Stromal cell of bone marrow (primary cell): ENCODE measurements at places on chromosomes 2 and 18.

GRCh38 chr2:200300065-200300464 lies 6.4 kb upstream of the SPATS2L start:
- DNase-seq: no peak

DNA sequence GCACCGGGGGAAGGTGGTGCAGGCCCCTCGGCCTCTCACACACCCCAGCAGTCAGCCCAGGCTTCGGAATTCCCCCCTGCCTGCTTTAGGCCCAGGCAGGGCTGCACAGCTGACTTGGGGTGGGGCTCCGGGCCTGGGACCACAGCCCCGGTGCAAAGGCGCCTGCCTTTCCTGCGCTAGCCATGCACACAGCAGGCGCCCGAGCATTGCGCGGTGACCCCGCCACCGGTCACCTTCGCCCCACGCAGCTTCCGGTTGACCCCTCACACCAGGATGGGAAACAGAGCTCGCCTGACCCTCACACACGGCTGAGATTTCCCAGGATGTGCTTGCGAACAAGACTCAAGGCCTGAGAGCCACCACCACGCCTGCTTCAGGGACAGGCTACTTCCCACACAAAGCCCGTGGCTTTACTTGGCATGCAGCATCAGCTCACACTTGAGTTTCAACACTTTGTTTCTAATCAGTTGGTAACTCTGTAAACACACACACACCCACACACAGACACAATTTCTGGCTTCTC lies 46.0 kb downstream of the SLC66A2 start:
- DNase-seq: no peak

- no peak for DNase-seq
These were observed 976.8 kb upstream of the CRIM1 start for GRCh38 chr2:35378791-35379190.

DNA sequence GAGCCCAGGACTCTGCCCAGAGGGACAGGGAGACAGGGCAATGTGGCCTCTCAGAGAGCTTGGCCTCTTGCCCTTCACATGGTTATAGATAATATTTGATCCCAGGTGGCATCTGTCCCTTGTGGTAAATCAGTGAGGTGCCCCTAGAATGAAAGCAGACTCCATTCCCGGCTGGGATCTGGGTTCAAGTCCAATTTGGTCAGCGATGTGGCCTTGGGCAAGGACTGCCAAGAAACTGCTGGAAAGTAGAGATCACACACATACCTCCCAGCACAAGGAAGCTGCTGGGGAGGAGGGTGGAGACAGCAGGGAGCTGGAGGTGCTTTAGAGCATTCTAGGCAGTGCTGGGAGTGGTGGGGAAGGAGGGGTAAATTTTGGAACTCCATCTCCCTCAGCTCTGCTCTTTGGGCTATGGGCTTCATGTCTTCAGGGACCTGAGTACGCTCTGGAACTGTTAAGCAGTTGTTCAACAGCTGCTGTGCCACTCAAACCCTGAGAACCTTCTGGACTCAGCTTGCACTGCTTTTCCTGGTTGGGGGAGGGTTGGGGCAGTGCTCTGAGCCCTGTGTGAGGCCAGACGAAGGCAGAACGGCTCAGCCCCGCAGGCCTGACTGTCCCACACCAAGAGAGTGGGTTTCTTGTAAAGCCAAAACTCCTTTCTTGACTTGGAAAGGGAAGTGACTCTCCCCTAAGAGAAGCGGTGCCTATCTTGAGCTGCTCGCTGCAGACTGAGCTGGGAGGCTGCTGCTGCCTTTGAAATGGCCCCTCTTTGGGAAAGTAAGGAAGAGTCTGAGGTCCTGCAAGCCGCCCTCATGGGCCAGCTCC lies 23.0 kb downstream of the INPP5D start:
- DNase-seq: no peak

DNA sequence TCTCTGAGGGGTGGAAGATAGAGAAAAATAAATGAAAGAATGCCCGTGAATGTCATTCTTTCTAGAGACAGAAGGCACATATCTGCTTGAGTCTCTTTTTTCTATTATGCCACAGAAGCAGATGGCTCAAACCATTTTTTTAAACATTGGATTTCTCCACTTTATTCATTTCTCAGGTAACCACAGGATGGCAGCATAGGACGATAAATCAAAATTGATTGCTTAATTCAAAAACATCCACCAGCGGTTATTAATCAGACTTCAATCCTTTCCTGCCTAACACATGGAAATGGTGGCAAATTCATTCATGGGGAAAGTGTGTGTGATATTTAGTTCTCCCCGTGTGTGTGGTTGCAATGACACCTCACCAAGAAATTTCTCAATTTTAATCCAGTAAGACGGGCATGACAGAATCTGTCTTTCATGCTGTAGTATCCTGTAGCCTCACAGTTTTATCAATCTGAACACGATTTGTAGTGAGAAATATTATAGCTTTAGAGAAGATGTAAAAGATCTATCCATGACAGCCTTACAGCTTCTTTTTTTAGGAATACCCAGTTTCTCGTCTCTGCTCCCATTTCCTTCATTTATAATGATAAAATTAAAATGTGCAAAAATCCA lies 72.2 kb downstream of the DSC3 start:
- no peak for DNase-seq
